ENCODE measurements at places on chromosomes 1 and 21.
A peak's percentile ranks its signal among the peaks of the same experiment; 100 is the strongest.

- no peak for DNase-seq
Measured at GRCh38 chr1:51351907-51352306, 21.5 kb upstream of the TTC39A start.

GRCh38 chr1:99943223-99943794 is 26.5 kb upstream of the SLC35A3 start:
- DNase-seq = no peak

DNA sequence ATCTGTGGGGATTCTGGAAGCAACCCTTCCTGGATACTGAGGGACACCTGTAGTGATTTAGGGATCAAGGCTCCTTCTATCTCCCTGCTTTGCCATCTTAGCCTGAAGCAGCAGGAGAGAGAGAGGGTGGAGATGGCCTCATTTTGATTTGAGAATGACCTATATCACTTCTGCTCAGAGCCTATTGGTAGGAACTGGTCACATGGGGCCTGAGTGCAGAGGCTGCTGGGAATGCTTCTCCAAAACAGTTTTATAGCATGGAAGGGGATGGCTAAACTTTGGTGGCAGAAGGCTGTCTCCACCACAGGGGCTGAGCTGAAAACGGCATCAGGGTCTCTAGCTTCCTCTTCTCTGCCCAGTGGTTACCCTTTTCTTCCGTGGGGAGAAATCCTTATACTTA is 105.8 kb downstream of the TBX19 start:
- no peak for DNase-seq

DNA sequence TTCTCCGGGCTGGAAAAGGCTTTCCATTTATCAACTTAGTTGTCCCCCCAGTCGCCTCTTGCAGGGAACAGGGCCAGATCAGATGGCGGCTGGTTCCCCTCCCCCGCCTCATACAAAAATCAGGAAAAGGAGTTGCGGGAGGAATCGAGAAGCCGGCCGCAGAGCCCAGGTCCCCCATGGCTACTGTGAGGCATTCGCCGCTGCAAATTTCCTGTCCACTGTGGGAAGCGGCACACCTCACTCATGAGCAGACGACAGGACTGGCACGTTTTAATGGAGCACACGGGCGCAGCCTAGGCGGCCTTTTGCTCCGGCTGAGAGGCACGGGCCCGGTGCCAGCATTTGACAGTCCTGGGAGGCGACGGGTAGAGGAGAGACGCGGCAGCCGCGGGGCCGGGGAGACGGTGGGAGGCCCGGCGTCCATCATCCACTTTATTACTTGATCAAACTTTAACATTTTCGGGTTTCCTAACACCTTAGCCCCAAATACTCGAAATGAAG is 1.1 kb downstream of the GNG4 start:
- no peak for DNase-seq

DNA sequence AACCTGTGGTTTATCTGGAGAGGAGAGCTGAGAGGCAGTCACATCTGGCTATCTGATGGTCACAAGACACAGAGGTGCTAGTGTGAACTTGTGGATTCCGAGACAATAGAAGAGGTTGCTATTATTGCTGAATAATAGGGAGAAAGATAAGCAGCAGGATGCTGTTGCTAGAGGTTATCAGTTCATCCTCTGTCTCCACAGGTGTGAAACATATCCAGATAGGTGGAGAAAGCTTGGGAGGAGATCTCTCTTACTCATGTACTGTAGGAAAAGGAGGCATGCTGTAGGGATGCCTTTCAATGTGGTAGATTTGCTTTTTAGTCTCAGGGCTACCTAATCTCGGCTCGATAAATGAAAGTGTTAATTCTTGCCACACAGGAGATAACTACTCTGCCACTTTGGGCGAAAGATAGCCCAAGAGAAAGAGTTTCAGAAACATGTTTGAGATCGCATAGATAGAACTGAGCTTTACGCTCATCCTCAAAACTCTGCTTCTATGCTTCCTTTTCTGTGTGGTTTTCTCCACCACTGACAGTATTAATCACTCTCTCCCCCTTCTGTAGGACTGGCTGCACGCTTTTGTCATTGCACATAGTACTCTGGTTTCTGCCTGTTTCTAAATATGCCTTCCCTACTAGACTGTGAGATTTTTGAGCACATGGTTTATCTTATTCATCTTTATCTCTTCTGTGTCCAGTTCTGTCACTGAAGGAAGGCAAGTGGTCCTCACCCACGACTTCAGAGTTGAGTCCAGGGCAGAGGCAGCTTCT is 36.7 kb upstream of the PLXNA2 start:
- DNase-seq = no peak

GRCh38 chr1:175808573-175808972 is 65.2 kb upstream of the TNR start:
- no peak for DNase-seq

DNA sequence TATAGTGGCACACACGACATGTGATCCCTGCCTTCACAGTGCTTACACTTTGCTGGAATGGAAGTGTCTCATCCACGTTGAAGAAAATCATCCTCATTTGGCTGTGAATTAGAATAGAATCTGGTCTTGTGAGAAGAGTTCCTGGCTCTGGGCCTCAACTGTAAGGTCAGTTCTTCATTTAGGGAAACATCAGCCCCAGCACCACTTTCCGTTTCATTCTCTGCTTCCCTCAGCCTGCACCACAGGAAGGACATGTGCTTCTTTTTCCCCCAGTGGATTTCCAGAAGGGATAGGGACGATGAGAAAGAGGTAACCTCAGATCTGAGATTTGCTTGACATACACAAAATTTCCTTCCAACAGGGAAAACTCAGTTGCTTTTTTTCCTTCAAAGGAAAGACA is 3.7 kb upstream of the ALX3 start:
- DNase-seq = no peak

- no peak for DNase-seq
Measured at GRCh38 chr1:46804027-46804889, 5.4 kb downstream of the CYP4B1 start.

DNA sequence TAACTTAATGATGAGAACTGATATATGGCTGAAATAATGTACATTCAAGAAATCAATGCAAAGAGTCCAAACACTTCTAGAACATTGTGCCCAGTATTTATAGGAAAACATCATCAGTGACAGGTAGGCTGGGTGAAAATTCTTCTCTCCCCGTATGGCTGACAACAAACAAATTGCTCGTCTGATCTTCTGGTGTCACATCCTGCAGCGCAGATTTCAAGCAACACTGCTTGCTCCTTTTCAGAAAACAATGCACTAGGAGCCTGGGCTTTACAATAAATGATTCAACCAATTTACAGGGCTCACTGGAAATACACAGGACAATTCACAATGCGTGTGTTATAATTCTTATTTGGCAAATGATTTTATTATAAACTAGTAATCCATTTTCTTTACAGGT is 185.3 kb downstream of the RERE start:
- DNase-seq = no peak

DNA sequence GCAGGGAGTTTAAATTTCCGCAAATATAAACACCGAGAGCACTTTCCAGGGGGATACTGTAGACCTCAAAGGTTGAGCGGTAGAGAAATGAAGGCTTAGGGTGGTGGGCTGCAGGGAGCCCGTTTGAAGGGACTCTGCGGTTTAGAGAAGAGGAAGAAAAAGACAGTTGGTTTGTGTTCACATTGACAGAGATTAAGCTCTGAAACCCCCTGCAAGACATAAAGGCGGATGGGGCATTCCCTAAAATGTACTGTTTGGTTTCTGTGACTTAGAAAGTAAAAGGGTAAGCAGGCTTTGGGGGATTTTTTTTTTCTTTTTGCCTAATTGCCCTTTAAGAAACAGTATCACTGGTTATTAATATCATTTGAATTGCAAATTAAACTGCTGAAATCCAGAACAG is 1.3 kb downstream of the KAZN start:
- DNase-seq = no peak

GRCh38 chr1:12596007-12596821 is 21.8 kb downstream of the DHRS3 start:
- peak; percentile 81 for DNase-seq

DNA sequence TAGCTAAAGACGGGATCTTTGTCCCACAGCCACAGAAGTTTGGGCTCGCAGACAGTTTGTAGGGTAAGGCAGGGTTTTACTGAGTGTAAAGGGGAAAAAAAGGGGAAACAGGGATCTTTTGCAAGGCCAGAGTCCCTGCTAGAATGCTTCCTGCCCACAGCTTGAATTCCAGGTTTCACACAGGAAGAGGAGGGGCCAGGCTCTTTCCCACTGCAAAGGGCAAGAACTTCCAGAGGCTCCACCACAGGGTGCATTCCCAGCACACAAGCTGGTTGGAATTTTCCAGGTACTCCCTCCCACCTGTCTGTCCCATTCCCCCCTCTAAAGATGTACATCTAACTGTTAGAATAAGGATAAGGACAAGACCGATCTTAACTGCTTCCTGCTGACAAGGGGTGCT is 1126.9 kb downstream of the KCNT2 start:
- no peak for DNase-seq

GRCh38 chr1:30726236-30726635 is 2.9 kb upstream of the MATN1 start:
- no peak for DNase-seq

- DNase-seq = peak; percentile 57
Measured at GRCh38 chr1:185566995-185567394, 167.2 kb upstream of the HMCN1 start.

GRCh38 chr1:158509471-158510156 is 37.6 kb downstream of the OR10R2 start:
- no peak for DNase-seq

GRCh38 chr1:47624531-47624930 is 186.7 kb downstream of the FOXD2 start:
- DNase-seq = no peak

DNA sequence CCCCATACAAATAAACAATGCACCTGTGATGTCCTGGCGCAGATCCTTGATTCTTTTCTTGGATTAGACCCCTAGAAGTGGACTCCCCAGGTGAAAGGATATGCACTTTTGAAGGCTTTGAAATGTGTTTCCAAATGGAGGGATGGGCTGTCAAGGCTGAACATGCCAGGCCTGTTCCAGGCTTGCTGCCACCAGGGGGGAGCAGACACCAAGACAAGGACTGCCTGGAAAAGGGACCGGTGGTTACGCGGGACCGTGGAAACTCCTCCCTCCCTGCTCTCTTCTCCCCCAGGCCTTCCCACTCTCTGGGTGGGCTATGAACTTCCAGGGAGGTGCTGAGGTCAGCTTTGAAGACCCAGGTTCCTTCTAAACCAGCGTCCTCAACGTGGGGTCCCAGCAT is 12.7 kb downstream of the C1QB start:
- no peak for DNase-seq

GRCh38 chr1:200343874-200344273 is 66.0 kb downstream of the ZNF281 start:
- no peak for DNase-seq

DNA sequence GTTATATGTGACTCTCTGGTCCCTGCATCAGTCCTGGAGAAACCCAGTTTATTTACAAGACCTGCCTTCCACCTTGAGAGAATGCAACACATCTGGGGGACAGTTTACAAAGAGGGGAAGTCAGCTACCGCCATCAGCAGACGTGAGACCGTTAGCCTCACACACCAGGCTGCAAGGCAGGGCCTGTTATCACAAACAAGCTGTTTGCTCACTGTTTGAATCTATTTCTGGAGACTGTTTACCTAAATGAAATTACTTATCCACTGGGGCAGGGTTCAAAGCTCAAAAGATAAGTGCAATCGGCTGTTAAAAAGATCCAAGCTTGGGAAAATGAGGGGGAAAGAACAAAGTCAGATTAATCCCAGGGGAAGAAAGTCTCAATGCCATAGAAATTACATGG is 134.4 kb downstream of the ZNF281 start:
- no peak for DNase-seq

DNA sequence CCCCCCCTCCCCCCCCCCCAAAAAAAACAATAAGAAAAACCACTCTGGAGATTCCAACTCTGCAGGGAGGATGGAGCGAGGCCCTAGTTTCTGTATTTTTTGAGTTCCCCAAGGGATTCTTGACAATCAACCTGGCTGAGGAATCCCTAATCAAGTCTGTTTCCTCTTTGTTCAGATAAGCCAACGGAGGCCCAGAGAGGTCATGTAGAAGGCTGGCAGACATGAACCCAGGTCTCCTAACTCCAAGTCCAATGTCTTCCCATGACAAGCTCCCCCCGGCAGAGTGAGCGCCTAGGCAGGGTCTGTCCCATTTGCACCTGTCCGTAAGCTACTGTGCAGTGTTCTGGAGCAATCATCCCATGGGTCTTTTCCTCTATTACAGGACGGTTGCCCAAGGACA is 39.5 kb downstream of the LRRC71 start:
- DNase-seq = no peak
